ENCODE measurements at places on chromosomes 7 and 10.

DNA sequence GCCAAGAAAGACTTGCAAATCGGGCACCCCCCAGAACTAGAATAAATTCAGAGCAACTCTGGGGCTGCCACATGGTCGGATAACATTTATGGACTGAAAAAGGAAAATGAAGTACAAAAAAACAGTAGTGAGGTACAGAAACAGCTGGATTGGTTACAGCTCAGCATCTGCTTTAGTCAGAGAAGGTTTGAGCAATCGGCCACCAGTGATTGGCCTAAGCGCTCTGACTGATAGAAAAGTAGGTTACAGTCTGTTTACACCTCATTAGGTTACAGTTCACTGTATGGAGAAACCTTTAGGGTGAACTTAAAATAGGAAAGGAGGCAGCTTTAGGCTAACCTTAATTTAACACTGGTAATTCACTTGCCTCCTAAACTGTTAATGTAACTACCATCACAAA is 102.0 kb upstream of the DKK1 start:
- no peak overlapping the region for H3K4me3 ChIP-seq
- DNase-seq = no peak
- H3K27ac ChIP-seq = no peak overlapping the region
- no peaks in the 10 kb centered on the region for H3K4me1 ChIP-seq
- no peaks in the 10 kb centered on the region for H3K27me3 ChIP-seq

- no peak for DNase-seq
- H3K4me1 ChIP-seq = no peaks in the 10 kb centered on the region
These were observed 38.5 kb downstream of the BNIP3 start for GRCh38 chr10:131943021-131943814.

DNA sequence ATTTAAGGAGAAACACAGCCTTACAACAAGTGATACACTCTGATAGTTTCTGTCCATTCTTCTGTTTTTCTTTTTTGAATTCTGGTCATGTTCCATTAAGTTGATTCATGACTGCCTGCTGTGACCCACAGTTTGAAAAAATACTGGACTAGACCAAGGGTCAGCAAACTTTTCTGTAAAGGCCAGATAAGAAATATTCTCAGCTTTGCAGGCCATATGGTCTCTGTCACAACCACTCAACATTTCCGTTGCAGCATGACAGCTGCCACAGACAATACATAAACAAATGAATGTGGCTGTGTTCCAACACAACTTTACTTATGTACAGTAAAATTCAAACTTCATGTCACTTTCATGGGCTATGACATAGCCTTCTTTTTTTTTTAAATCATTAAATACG is 156.7 kb downstream of the PLXNA4 start:
- H3K27ac ChIP-seq = no peak overlapping the region
- no peak for DNase-seq
- H3K4me1 ChIP-seq = peaks cover 23% of the 10 kb centered on the region
- peaks cover 65% of the 10 kb centered on the region for H3K27me3 ChIP-seq
- no peak overlapping the region for H3K4me3 ChIP-seq

DNA sequence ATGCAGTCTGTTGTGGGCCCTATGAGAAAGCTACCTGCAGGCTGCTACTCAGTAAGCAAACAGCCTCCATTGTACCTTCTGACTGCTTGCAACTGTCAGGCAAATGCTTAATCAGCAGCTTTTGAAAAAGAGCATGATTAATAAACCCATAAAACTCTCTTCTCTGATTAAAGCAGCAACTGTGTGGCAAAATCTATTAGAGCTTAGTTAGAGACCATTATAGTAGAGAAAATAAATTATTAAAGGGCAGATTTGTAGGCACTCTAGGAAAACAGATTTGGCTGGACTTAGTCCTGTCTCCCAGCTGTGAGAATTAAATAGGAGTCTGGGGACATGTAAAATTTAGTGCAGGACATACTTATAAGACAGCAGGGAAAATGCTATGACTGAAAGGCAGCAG is 132.5 kb upstream of the WNT16 start:
- no peak overlapping the region for H3K4me3 ChIP-seq
- H3K36me3 ChIP-seq = no peaks in the 10 kb centered on the region
- H3K4me1 ChIP-seq = no peaks in the 10 kb centered on the region
- DNase-seq = no peak
- no peak overlapping the region for H3K27ac ChIP-seq
- no peaks in the 10 kb centered on the region for H3K27me3 ChIP-seq

- no peaks in the 10 kb centered on the region for H3K4me1 ChIP-seq
- no peak overlapping the region for H3K27ac ChIP-seq
- DNase-seq = no peak
- no peaks in the 10 kb centered on the region for H3K36me3 ChIP-seq
- no peak overlapping the region for H3K4me3 ChIP-seq
These were observed 108.9 kb downstream of the ORC5 start for GRCh38 chr7:104098890-104099289.

- no peaks in the 10 kb centered on the region for H3K4me1 ChIP-seq
- DNase-seq = no peak
- peaks cover 9% of the 10 kb centered on the region for H3K27me3 ChIP-seq
- H3K36me3 ChIP-seq = no peaks in the 10 kb centered on the region
These were observed 136.3 kb downstream of the DOCK4 start for GRCh38 chr7:112069879-112070321.

GRCh38 chr7:98681511-98681910 is 64.4 kb downstream of the NPTX2 start:
- no peaks in the 10 kb centered on the region for H3K36me3 ChIP-seq
- no peaks in the 10 kb centered on the region for H3K4me1 ChIP-seq
- no peak for DNase-seq
- H3K4me3 ChIP-seq = no peak overlapping the region
- H3K27ac ChIP-seq = no peak overlapping the region

DNA sequence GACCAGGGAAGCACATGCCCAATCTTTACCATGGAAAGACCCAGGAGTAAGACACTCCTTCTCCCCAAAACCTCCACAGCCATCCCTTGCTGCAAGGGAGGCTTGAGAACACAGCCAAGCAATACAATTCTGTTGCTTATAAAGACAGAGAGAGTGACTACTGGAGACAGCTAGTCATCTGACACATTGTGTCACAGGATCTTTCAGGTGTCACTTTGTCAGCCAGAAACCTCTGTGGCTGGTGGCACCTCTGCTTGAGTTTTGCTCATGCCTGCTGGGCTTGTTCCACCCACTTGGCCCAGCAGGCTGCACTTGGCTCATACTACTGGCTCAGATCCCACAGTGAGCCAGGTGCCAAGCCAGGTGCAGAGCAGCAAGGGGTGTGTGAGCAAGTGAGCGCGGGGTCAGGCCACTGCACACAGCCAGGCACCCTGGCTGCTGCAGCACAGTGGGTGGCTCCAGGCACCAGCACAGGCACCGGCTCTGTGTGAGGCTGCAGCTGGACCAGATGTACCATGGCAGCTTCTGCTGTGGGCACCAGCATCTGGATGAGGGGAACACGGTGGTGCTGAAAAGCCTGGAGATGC is 12.4 kb upstream of the PRLHR start:
- DNase-seq = no peak
- H3K4me3 ChIP-seq = no peak overlapping the region
- no peaks in the 10 kb centered on the region for H3K4me1 ChIP-seq
- no peak overlapping the region for H3K27ac ChIP-seq
- no peaks in the 10 kb centered on the region for H3K36me3 ChIP-seq

- H3K4me3 ChIP-seq = no peak overlapping the region
- DNase-seq = no peak
- H3K27ac ChIP-seq = no peak overlapping the region
- no peaks in the 10 kb centered on the region for H3K4me1 ChIP-seq
- H3K27me3 ChIP-seq = no peaks in the 10 kb centered on the region
- no peaks in the 10 kb centered on the region for H3K36me3 ChIP-seq
These were observed 163.1 kb downstream of the PTPRN2 start for GRCh38 chr7:158424531-158424930.

GRCh38 chr10:113073549-113074189 is 123.6 kb downstream of the TCF7L2 start:
- H3K4me1 ChIP-seq = no peaks in the 10 kb centered on the region
- peaks cover 7% of the 10 kb centered on the region for H3K27me3 ChIP-seq
- H3K4me3 ChIP-seq = no peak overlapping the region
- no peak overlapping the region for H3K27ac ChIP-seq
- DNase-seq = no peak

DNA sequence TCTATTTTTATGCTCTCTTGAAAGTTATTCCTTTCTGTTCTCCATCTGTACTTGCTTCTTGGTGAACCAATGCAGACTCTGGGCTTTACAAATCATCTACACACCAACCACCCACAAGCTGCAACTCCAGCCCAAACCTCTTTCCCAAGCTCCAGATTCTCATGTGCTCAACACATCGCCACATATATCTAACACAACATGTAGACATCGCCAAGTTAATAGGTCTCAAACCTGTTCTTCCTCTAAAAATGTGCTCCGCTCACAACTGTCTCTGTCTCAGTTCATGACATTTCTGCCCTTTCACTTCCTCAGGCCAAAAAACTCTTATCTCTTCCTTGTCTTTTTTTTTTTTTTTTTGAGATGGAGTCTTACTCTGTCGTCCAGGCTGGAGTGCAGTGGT is 95.7 kb upstream of the EEPD1 start:
- H3K27ac ChIP-seq = no peak overlapping the region
- no peak overlapping the region for H3K4me3 ChIP-seq
- no peak for DNase-seq
- no peaks in the 10 kb centered on the region for H3K4me1 ChIP-seq
- no peaks in the 10 kb centered on the region for H3K36me3 ChIP-seq
- peaks cover 27% of the 10 kb centered on the region for H3K27me3 ChIP-seq

- peaks cover 1% of the 10 kb centered on the region for H3K36me3 ChIP-seq
- no peak overlapping the region for H3K4me3 ChIP-seq
- peaks cover 37% of the 10 kb centered on the region for H3K4me1 ChIP-seq
- no peaks in the 10 kb centered on the region for H3K27me3 ChIP-seq
- no peak for DNase-seq
These were observed 30.8 kb downstream of the ZNF438 start for GRCh38 chr10:31000867-31001266.

DNA sequence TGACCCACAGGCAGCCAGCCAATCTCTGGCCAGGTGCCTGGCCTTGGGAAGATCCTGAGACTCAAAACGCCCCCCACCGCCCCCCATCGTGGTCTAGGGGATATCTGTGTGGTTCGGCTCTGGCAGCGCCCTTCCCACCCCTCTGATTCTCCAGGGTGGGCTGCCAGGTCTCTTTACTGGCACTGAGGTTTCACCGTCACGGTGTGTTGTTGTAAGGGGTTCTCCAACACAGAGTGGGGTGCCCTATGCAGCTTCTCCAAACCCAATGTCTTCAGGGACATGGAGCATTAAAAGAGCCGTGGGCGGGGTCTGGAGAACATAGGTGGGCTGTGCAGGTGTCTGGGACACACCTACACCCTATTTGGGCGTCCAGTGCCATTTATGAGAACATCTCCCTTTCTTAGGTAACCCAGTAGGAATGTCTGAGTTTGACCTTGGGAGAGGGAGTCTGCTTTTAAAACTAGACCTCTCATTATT is 1.5 kb downstream of the MAFK start:
- peak overlapping the region; percentile 89 for H3K4me3 ChIP-seq
- H3K4me1 ChIP-seq = peaks cover 27% of the 10 kb centered on the region
- H3K36me3 ChIP-seq = peaks cover 5% of the 10 kb centered on the region
- DNase-seq = peak; percentile 46

GRCh38 chr7:137829337-137829992 is 17.3 kb downstream of the DGKI start:
- no peak overlapping the region for H3K4me3 ChIP-seq
- H3K4me1 ChIP-seq = no peaks in the 10 kb centered on the region
- no peak overlapping the region for H3K27ac ChIP-seq
- no peaks in the 10 kb centered on the region for H3K27me3 ChIP-seq
- no peak for DNase-seq
- no peaks in the 10 kb centered on the region for H3K36me3 ChIP-seq

Measured in activated naive CD4-positive, alpha-beta T cell treated with anti-CD3 and anti-CD28 coated beads, Interleukin-2, amount 10 ng/mL, durations not matched to agents 7 days and 5 days (primary cell).